Stimulated activated CD8-positive, alpha-beta memory T cell treated with anti-CD3 and anti-CD28 coated beads, Interleukin-7, amount 100 ng/mL, for 1 hour (primary cell): ENCODE measurements at places on chromosomes 4 and X.

DNA sequence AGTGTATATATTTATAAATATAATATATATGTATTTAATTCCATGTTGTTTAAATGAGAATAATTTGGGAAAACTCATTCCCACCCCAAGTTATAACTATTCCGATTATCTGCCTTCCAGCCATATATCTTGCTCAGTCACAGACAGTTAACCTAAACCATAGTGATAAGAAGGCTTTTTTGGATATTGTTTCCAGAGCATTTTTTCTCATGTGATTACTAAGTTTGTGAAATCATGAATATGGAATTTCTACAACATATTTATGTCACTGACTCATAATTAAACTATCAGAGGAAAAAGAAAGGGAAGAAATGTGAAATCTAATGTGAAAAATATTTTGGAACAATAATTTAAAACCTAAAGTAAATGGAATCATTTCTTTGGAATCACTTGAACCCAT is 1163.5 kb upstream of the PABPC4L start:
- DNase-seq = no peak

DNA sequence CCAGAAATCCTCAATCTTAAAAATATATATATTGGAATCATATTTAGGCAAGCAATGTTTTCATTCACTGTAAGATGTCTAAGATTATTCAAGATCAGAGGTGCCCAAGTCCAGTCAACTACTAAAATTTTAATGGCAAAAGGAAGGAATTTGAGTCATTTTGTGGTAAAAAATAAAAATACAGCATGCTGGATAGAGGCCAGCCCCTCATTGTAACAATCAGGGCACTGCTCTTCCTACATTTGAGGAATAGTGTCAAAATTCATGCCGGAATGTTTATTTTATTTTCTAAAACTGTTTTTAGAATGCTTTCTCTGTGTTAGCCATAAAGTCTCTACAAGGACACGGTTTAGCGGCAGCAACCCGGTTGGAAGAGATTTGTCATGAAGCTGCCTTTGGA is 49.9 kb upstream of the SRD5A3 start:
- DNase-seq = no peak

GRCh38 chrX:46707274-46707965 is 51.5 kb downstream of the SLC9A7 start:
- DNase-seq = no peak

- DNase-seq = no peak
These were observed 46.9 kb upstream of the TAB3 start for GRCh38 chrX:30935985-30936384.

GRCh38 chr4:127648061-127648460 is 15.3 kb downstream of the INTU start:
- DNase-seq = no peak

- no peak for DNase-seq
These were observed 61.9 kb upstream of the IRF2 start for GRCh38 chr4:184536065-184536880.

DNA sequence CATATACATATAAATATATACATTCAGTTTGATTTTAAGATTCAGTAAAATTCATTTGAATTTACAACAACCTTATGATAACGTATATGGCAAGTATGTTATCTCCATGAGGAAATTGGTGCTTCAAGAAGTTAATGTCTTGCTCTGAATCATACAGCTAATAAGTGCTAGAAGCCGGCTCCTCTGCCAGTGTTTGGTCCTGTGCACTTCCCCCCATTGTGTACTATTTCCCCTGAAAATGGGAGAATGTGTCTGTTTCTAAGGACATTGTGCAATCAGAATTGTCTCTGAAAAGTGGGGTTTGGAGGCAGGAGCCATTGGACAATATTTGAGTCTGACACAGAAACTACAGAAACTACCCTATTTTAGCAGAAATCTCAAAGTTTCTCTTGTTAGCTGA is 135.9 kb downstream of the CPE start:
- no peak for DNase-seq

DNA sequence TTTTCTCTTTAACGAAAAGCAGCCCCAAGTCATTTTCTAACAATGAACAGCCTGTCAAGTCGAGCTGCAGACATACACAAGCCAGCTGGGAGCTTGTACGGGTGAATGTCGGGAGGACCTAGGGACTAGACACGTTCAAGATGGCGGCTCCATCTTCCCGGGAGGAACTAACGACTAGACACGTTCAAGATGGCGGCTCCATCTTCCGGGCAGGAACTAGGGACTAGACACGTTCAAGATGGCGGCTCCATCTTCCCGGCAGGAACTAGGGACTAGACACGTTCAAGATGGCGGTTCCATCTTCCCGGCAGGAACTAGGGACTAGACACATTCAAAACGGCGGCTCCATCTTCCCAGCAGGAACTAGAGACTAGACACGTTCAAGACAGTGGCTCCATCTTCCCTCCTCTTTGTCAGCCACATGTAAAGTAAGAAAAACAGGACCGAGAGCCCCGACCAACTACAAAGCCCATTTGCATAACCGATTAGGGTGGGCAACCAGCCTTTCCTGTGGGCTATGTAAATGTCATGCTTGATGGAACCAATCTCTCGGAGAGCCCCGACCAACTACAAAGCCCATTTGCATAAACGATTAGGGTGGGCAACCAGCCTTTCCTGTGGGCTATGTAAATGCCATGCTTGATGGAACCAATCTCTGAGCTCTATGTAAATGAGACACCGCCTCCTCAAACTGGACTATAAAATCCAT is 175.5 kb downstream of the DHRSX start:
- DNase-seq = peak; percentile 9

- DNase-seq = no peak
These were observed 45.7 kb downstream of the GPAT3 start for GRCh38 chr4:83581411-83582288.

DNA sequence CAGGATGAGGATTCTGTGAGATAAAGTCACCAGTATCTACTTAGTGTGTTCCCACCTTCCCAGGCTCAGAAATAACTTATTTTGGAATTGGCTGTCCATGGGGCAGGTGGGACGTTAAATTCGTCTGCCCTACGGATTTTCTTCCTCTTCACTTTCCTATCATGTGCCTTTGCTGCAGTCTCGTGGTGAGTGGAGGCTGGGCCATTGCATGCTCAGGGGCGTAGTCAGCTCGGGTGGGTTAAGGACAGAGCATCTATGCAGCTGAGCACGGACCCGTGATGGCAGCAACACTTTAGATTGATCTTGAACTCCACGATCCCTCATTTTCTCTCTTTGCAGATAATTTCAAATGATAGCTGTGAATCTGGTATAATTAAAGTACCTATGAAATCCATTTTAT is 51.5 kb downstream of the CLDN22 start:
- no peak for DNase-seq

GRCh38 chr4:150577796-150578195 is 4.2 kb upstream of the MAB21L2 start:
- no peak for DNase-seq

DNA sequence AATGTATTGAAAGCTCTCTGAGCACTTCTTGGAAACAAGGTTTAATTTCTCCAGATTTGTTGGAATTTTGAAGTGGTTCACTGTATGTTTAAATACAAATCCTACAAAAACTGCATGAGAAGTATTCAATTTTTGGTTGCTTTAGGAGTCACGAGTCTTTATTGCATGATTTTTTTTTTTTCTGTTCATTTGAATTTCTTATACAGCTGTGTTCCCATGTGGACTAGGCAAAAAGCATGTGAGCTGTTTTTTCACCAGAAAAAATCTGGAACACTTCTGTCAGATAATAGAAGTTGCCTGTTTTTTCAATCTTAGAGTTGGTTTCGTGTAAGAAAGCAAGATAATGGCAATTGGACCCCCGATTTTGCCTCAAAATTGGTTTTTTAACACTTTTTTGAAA is 66.4 kb downstream of the SLC9A6 start:
- no peak for DNase-seq

- DNase-seq = no peak
These were observed 422.2 kb downstream of the PDHA2 start for GRCh38 chr4:96262057-96262456.

DNA sequence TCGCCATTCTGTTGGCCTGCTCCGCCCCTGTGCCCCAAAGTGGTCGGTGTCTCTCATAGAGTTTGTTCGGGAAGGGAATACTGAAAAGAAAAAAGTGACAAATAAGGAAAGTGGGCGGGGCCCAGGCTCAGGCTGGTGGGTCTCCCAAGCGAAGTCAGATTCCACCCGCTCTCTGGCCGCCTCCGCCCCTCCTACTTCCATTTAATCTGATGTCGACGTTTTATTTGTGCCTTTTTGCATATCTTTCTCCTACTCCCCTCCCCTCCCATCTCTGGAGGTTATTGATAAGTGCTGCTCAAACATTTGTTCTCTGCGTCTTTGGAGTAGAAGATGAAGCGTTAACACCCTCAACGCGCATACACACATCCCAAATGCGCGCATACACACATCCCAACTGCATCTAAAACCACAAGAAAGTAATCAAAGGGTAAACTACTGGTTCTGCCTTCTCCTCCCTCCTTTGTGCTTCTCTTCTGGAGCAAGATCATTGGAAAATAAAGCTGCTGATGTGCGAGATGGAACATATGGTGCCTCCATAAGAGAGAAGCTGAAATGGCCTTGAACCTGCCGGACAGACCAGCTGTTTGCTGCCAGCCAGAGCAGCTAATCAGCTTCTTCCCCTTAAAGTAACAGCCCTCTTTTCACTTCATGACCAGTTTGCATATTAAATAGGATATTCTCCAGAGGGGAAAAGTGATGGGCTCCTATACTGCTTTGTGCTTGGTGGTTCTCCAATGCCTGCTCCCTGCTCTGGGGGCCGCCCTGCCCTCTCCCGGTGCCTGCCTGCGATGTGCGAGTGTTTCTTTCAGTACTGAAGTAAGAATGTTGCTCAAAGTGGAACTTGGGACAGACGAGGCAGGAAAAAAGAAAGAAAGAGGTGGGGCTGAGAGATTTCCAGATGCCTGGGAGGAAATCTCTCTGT is 3.1 kb downstream of the MAMLD1 start:
- no peak for DNase-seq

- DNase-seq = no peak
These were observed 34.3 kb upstream of the CPEB2 start for GRCh38 chr4:14967982-14968381.

DNA sequence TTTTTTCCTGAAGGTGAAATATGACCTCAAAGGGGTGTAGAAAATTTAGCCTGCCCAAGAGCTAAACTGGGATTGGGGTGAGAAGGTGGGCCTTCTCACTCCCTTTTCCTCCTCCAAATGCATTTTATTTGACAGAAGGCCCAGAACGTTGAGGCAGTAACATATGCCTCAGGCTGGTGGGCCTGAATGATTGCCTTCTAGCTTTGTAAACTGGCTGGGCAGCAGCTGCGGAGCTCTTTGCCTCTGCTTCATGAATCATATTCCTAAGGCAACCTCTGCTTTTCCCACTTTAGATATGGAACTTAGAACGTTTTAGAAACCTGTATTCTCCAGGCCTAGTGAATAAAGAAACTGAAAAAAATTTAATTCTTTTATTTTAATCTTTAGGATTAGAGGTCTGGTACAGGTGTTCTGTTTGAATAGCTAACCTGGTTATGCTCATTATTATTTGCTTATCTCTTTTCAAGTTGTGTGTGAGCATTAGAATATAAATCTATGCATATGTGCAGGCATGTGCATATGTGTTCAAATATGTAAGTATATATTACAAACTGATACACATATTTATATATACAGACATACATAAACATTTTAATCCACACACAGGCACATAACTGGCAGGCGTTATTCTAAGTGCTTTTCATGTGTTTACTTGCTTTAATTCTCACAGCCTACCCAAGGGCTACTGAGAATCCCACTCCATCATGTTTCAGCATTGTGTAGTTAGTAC is 11.5 kb downstream of the PRDM8 start:
- DNase-seq = no peak

DNA sequence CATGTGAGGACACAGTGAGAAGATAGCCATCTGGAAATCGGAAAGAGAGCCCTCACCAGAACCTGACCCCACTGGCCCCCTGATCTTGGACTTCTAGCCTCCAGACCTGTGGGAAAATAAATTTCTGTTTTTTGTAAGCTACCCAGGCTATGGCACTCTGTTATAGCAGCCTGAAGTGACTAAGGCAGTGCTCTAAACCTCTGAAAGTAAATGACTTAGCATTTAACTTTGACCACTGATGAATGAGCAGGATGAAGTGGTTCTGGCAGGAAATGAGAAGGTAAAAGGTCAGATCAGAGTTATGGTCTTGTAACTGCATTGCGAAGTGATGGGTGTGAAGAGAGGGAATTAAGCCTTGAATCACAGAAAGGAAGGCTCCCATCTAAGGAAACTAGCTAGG is 17.0 kb downstream of the GPAT3 start:
- DNase-seq = no peak

GRCh38 chr4:127832585-127832984 is 48.1 kb upstream of the PLK4 start:
- no peak for DNase-seq
